NCI-H748 treated with DMSO at 0.1 percent for 48 hours (cell line): ENCODE measurements at places on chromosomes 2 and 18.

DNA sequence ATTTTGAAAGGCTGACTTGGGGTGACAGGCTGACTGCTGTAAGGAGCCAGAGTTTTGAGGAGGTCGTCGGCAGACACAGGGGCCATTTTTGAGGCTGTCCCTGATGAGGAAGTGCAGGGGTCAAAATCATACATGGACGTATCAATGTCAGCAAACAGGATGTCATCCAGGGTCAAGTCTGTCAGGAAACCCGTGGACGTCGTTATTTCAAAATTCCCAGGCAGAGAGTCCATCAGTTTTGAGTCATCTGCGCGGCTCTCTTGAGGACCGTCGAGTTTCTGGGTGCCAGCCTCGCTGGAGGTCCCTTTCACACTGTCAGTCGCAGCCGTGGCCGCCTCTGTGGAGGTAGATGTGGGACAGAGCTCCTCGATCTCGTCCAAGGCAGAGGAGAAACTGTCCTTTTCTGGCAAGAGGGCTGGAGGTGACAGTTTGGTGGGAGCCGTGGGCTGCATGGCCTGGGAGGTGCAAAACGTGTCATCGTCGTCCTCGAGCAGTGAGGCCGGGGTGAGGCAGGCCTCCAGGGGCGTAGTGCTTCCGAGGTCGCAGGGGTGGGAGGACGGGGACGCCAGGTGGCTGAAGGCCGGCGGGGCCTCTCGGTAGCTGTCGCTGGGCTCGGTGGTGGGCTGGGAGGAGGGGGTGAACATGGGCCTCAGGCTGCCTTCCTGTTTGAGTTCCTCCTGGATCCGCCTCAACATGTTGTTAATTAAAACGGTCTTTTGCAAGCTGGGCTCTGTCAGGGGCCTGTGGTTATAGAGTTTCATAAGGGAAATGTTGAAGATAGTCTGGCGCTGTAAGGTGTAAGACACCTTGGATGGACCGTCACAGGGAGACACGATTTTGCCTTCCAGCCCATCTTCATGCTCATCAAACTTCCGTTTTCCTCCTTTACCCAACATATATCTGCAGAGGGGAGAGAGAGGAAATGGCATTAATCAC lies 17.5 kb downstream of the SERTAD2 start:
- DNase-seq, result no peak

- DNase-seq, result no peak
Measured at GRCh38 chr2:129801575-129801974, 177.9 kb upstream of the RAB6C start.

GRCh38 chr18:22207021-22207758 lies 37.8 kb downstream of the GATA6 start:
- no peak for DNase-seq

GRCh38 chr18:35045121-35045520 lies 3.9 kb downstream of the MAPRE2 start:
- no peak for DNase-seq

DNA sequence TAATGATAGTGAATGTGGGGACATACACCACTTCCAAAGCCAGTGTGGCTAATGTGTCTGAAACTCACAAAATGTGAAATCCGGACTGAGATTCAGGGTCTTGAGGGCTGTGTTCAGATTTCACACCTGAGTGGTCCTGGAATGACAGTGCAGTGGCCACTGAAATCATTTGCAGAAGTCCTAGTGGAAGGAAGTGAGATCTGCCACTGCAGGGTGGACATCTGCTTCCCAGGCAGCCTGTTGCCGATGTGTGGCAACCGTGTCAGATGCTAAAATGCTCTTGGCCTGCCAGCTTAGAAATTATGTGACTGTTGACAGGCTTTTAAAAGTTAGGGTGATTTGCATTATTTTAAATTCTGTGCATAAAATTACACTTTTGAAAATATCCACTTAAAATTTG lies 77.8 kb upstream of the TMEM200C start:
- no peak for DNase-seq

- DNase-seq, result no peak
Measured at GRCh38 chr2:11158916-11159573, 3.8 kb downstream of the SLC66A3 start.
